ENCODE measurements at places on chromosomes 6 and 20. TPM values are rescaled to one million over a fixed set of nuclear protein-coding genes. Genes with fewer than 3 reads are reported as not detected.

SUMO4 gene
- total RNA-seq = 1.3 TPM

DNA sequence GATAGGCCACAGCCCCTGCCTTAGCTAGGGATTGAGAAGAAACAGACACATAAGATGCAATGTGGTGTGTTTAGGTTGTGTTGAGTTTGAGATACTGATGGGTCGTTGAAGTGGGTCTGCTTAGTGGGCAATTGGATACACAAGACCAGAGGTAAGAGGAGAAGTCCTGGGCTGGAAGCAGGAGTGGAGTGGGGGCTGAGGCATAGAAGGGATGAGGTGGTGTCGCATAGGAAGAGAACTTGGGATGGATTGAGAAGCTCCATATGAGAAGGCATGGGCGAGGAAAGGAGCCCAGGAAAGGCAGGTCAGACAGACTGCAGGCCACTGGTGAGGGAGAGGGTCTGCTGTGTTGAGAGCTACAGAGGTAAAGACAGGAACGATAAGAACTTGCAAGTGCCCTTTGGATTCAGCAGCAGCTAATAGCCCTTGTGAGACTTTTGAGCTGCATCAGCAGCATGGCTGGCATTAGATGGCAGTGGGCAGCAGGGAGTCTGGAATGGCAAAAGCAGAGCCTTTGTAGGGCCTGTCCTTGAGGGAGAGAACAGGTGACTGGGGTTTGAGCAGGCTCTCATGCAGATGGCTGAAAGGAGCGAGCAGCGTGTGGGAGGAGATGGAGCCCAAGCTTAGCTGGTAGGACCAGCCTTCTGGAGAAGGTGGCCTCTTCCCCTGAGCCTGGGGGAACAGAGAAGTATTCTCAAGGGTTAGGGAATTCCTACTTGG, 33.2 kb downstream of the PLCG1 start:
- H3K4me1 ChIP-seq = peaks cover 5% of the 10 kb centered on the region
- peak overlapping the region; percentile 48 for H3K27ac ChIP-seq
- DNase-seq = no peak
- H3K4me3 ChIP-seq = peak overlapping the region; percentile 5
- peaks cover 8% of the 10 kb centered on the region for H3K36me3 ChIP-seq

DNA sequence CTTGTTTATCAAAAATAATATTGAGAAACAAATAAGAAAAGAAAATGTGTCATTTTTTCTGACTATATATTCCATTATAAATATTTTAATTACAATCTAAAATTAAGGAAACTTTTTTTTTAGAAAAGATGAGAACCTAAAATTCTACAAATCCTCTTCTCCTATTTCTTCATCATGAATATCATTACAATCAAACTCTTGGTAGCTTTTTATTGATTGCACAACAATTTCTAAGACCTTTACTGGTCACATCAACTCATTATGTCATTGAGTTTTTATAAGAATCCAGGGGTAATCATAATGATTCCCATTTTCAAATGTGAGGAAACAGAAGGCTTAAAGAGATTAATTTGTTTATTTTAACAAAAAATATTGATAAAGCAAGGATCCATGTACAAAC, 841.0 kb downstream of the FRK start:
- H3K27ac ChIP-seq = no peak overlapping the region
- DNase-seq = no peak
- no peaks in the 10 kb centered on the region for H3K4me1 ChIP-seq
- H3K36me3 ChIP-seq = peaks cover 4% of the 10 kb centered on the region
- no peaks in the 10 kb centered on the region for H3K27me3 ChIP-seq

DNA sequence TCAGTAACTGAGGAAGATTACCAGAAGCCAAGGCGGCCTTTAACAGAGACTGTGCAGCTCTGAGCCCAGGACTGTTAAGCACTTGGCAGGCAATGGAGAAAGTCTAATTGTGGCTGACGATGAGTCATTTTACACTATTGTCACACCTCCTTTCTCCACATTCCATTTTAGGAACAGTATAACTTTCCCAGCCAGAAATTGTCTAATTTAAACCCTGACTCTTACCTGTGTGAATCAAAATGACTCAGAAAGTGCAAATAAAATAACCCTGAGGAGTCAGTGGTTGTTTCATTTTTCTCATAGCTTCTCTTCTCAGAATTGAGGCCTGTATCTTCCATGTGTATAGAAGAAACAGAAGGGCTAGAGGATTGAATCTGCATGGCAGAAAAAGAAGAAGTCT, 40.0 kb upstream of the OPN5 start:
- H3K36me3 ChIP-seq = no peaks in the 10 kb centered on the region
- H3K4me3 ChIP-seq = no peak overlapping the region
- no peak overlapping the region for H3K27ac ChIP-seq

- peaks cover 20% of the 10 kb centered on the region for H3K4me1 ChIP-seq
- no peaks in the 10 kb centered on the region for H3K36me3 ChIP-seq
- H3K27me3 ChIP-seq = peaks cover 3% of the 10 kb centered on the region
- H3K4me3 ChIP-seq = peak overlapping the region; percentile 92
- peak overlapping the region; percentile 64 for H3K27ac ChIP-seq
- DNase-seq = no peak
Observed at GRCh38 chr6:16130932-16131387, 2.1 kb downstream of the MYLIP start.

- H3K4me1 ChIP-seq = no peaks in the 10 kb centered on the region
- H3K27me3 ChIP-seq = no peaks in the 10 kb centered on the region
- H3K27ac ChIP-seq = no peak overlapping the region
- H3K4me3 ChIP-seq = no peak overlapping the region
- no peak for DNase-seq
- H3K36me3 ChIP-seq = no peaks in the 10 kb centered on the region
Observed at GRCh38 chr6:64520050-64520449, 884.4 kb downstream of the PHF3 start.

- DNase-seq = no peak
- no peak overlapping the region for H3K27ac ChIP-seq
- H3K36me3 ChIP-seq = peaks cover 7% of the 10 kb centered on the region
- no peak overlapping the region for H3K4me3 ChIP-seq
- H3K4me1 ChIP-seq = no peaks in the 10 kb centered on the region
Observed at GRCh38 chr6:27314046-27314445, 2.0 kb upstream of the POM121L2 start.

FLRT3 gene
- total RNA-seq = 5.7 TPM

DNA sequence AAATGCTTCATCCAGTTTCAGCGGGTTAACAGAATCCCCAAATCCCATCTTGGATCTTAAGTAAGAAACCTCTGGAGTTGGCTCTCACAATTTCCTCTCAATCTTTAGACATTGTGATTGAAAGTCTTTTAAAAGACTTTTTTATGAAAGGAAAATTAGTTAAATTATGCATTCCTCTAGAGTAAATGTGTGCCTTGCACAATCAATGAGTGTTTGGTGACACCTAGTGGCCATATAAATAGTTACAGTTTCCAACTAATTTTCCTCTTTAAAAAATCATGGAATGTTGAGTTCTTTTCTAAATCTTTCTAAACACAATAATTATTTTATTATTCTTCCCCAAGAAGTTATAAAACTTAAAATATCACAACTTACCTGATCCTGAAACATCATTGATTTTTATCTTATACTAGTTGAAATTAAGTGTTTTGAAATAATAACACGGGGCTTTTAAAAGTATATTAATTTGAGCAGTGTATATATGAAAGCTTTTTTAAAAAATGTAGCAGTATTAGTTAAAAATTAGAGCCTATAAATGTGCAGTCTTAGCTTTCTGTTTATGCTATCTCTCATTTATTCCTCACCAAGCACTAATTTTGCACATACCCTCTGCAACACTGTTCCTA, 66.4 kb downstream of the PKHD1 start:
- peaks cover 2% of the 10 kb centered on the region for H3K4me1 ChIP-seq
- no peak overlapping the region for H3K27ac ChIP-seq
- no peaks in the 10 kb centered on the region for H3K36me3 ChIP-seq
- DNase-seq = no peak
- H3K4me3 ChIP-seq = no peak overlapping the region
- no peaks in the 10 kb centered on the region for H3K27me3 ChIP-seq

CALHM5 gene
- 0.10 TPM for total RNA-seq

DNA sequence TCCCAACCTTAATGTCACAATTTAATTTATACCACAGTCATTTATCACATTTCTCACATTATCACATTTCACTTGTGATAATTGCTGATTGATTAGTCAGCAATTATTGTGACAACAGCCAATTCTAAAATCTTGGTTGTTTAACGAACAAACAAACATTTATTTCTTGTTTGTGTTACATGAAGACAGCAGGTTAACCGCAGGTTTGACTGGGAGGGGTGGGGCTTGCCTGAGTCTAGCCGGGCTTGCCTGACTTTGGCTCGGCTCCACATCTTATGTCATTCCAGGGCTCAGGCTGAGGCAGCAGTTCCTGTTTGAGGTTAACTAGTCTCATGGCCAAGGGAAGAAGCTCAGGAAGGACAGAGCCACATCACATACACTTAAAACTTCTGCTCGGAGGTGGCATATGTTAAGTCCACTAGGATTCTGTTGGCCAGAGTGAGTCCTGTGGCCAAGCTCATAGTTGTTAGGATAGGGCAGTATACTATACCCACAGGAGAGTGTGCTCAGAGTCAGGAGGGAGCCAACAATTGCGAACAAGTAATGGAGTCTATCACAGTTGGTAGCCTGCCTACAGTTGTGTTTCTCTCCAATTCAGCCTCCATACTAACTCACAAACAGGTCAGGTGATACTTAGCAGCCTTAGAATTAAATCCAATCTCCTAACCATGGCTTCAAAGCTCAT, 90.0 kb upstream of the IFNGR1 start:
- H3K4me3 ChIP-seq = no peak overlapping the region
- H3K27me3 ChIP-seq = peaks cover 3% of the 10 kb centered on the region
- no peaks in the 10 kb centered on the region for H3K36me3 ChIP-seq
- DNase-seq = no peak

CCN6 gene
- total RNA-seq = not detected

DNA sequence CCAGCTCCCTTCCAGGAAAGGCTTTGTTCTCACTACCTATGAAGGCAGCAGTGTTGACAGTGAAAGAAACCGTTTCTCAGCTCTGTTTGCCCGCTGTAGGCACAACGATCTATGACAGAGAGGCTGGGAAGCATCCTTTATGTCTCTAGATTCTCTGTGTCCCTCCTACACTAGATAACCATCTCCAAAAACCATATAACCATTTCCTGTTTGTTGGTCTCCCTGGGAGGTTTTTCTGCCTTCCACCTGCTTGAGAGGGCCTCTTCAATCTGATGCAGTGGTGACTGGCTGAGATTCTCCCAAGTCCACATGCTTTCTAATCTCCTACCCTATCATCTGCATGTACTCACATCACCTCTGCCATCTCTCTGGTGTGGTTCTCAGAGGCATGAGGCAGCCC, 32.0 kb upstream of the TMEM217 start:
- H3K4me1 ChIP-seq = peaks cover 2% of the 10 kb centered on the region
- no peaks in the 10 kb centered on the region for H3K27me3 ChIP-seq

- no peaks in the 10 kb centered on the region for H3K4me1 ChIP-seq
- no peaks in the 10 kb centered on the region for H3K36me3 ChIP-seq
- H3K4me3 ChIP-seq = no peak overlapping the region
- H3K27me3 ChIP-seq = no peaks in the 10 kb centered on the region
Observed at GRCh38 chr6:129846761-129847160, 14.4 kb downstream of the TMEM244 start.

LINC00237 gene
- total RNA-seq = not detected

- peak; percentile 24 for DNase-seq
- H3K36me3 ChIP-seq = no peaks in the 10 kb centered on the region
- H3K27me3 ChIP-seq = peaks cover 22% of the 10 kb centered on the region
- no peak overlapping the region for H3K27ac ChIP-seq
- H3K4me1 ChIP-seq = no peaks in the 10 kb centered on the region
Observed at GRCh38 chr6:29723666-29724588, 693 bp downstream of the HLA-F start.

DNA sequence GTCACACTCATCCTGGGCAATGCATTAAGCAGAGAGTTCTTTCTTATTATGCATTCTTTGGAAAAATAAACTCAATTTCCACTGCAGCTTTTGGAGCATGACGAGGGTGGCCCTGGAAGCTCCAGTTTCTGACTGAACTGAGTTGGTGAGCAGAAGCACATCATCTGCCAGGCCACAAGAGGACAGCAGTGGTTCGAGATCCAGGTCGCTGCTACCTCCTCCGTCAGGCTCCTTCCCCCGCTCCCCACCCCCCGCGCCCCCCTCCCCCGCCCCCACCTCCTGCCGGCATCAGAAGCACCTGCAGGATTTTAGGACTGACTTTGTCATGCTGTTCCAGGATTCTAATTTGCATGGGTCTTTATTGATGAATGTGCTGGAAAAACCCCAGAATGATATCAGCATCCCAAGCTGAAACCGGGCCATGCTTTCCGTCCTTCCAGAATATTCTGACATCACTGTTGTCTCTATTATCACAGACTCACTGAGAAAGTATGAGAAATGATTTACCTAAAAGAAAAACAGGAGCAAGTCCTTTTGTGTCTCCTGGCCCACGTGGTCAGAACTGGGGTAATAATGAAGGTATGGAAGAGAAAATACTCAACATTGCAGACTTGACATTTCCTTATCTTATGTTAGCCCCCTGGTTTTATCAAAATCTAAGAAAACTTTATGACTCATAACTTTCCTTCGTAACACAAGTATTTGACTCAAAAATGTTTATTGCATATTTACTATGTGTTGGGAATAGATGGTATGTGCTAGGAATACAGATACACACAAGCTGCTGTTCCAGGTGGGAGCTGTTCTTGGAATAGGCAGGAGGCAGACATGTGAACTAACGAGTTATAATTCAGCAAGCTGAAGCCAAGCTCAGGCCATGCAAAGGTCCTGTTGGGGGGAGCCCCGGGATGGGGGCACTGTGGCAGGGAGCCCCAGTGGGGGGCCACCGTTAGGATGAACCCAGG, 220.2 kb upstream of the EXOC2 start:
- peak; percentile 44 for DNase-seq
- H3K27ac ChIP-seq = no peak overlapping the region
- H3K36me3 ChIP-seq = peaks cover 12% of the 10 kb centered on the region
- H3K4me1 ChIP-seq = no peaks in the 10 kb centered on the region
- H3K4me3 ChIP-seq = no peak overlapping the region
- peaks cover 4% of the 10 kb centered on the region for H3K27me3 ChIP-seq

TSBP1 gene
- total RNA-seq = not detected

BACH2 gene
- 96.4 TPM for total RNA-seq

SNPH gene
- 34.5 TPM for total RNA-seq

HMGCLL1 gene
- 6.3 TPM for total RNA-seq

GRCh38 chr6:66184091-66184490, 477.1 kb upstream of the EYS start:
- no peak overlapping the region for H3K27ac ChIP-seq
- H3K4me3 ChIP-seq = no peak overlapping the region
- H3K27me3 ChIP-seq = no peaks in the 10 kb centered on the region
- DNase-seq = no peak
- no peaks in the 10 kb centered on the region for H3K36me3 ChIP-seq
- no peaks in the 10 kb centered on the region for H3K4me1 ChIP-seq

PARD6B gene
- 4.0 TPM for total RNA-seq

CRISP2 gene
- not detected for total RNA-seq

- peaks cover 3% of the 10 kb centered on the region for H3K27me3 ChIP-seq
- no peak overlapping the region for H3K4me3 ChIP-seq
- no peaks in the 10 kb centered on the region for H3K4me1 ChIP-seq
- no peak for DNase-seq
- H3K27ac ChIP-seq = no peak overlapping the region
- H3K36me3 ChIP-seq = no peaks in the 10 kb centered on the region
Observed at GRCh38 chr20:36343641-36344040, 37.5 kb downstream of the DLGAP4 start.

KCNS1 gene
- not detected for total RNA-seq

GRCh38 chr6:14281811-14282660, 164.5 kb downstream of the CD83 start:
- peaks cover 8% of the 10 kb centered on the region for H3K27me3 ChIP-seq
- peaks cover 4% of the 10 kb centered on the region for H3K4me1 ChIP-seq
- H3K36me3 ChIP-seq = peaks cover 15% of the 10 kb centered on the region

All from glutamatergic neuron (in vitro differentiated cells).